Cerebellar cortex (tissue), 1 donor: ENCODE measurements at places on chromosomes 11 and 22.

- no peak for DNase-seq
Measured at GRCh38 chr11:41267451-41267850, 192.0 kb downstream of the LRRC4C start.

DNA sequence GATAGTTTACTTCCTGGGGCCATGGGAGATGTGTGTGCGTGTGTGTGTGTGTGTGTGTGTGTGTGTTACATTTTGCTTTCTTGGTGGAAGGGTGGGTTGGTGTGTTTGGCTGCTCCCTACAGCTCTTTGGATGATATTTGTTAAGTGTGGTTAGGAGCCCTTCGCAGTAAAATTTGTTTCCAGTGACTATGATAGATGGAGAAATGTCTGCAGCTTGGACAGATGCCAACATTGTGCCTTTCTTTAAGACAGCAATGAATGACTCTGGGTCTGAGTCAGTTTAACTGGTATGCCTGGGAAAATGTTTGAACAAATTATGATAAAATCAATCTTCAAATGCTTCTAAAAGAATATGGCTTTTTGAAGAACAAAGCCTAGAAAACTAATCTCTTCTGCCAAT lies 102.7 kb upstream of the TRPC6 start:
- no peak for DNase-seq

GRCh38 chr11:23836981-23837380 lies 659.9 kb upstream of the LUZP2 start:
- DNase-seq, result no peak

GRCh38 chr22:37080438-37080837 lies 28.9 kb downstream of the KCTD17 start:
- DNase-seq, result no peak

- no peak for DNase-seq
Measured at GRCh38 chr11:70473873-70474690, 75.8 kb downstream of the CTTN start.

DNA sequence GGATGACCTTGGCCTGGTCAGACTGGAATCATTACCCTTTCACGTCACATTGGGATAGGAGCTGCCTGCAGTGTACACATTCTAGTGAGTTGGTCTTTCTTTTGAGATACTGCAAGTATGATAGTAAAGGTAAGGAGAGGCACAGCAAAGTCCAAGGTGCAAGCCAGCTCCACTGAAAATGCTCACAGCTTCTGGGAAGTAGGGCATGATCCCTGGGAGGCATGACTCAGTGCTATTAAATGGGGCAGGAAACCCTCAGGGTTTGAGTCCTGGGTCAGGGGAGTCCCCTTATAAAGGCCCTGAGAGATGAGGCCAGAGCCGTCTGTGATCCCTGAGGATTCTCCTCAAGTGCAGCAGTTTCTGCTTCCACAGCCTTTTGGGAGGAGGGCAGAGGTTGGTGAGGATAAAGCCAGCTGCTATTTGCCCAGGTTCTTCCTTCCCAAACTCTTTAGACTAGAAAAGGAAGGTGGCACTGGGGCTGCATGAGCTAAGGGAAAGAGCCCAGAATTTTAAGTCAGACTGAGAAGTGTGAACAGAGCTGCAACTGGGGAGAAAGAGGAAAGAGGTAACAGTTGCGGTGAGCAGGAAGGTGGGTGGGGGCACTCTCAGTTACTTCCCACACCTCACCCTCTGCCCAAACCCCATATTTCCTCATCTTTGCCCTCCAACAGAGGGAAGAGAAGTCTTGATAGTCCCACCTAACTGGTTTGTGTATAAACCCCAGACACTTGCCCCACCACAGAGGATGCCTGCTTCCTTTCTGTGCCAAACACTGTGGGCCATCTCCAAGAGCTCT lies 14.4 kb upstream of the OR52K1 start:
- DNase-seq, result no peak

DNA sequence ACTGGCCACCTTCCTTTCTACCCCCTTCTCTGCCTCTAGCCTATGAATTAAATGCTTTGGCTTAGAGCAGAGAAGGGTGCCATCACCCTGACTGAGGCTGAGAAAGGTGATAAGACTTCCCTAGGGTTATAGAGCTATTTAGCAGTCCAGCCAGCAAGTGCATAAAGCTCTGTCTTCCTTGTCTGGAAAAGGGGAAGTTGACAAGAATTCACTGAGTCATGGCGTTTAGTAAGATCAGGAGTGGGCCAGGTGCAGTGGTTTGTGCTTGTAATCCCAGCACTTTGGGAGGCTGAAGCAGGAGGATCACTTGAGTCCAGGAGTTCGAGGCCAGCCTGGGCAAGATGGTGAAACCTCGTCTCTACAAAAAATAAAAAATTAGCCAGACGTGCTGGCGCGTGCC lies 63.1 kb downstream of the LHFPL7 start:
- no peak for DNase-seq

DNA sequence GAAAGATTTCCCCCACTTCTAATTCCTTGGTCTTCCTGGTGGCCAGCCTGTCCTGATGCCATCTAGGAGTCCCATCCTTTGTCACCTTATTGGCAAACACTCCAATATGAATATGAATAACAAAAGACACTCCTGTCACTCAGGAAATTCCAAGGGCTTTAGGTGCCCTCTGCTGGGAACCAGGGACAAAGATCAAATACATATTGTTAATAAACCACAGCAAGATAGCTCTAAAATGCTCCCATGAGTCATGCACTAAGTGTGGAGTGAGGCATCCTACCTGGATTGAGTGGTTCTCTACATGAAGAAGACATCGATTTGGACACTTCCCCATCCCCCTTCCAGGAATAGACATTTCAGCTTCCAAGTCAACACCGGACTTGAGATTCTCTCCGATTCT lies 823.6 kb downstream of the TBC1D22A start:
- DNase-seq, result no peak

- no peak for DNase-seq
Measured at GRCh38 chr11:43941257-43941994, 1.0 kb upstream of the C11orf96 start.

- DNase-seq, result no peak
Measured at GRCh38 chr22:49116486-49117120, 711.1 kb downstream of the BRD1 start.

GRCh38 chr22:48310289-48310688 lies 1517.4 kb downstream of the BRD1 start:
- no peak for DNase-seq

- DNase-seq, result no peak
Measured at GRCh38 chr11:116415095-116415494, 357.7 kb downstream of the BUD13 start.

GRCh38 chr22:47472636-47473035 lies 710.2 kb downstream of the TBC1D22A start:
- DNase-seq, result no peak

DNA sequence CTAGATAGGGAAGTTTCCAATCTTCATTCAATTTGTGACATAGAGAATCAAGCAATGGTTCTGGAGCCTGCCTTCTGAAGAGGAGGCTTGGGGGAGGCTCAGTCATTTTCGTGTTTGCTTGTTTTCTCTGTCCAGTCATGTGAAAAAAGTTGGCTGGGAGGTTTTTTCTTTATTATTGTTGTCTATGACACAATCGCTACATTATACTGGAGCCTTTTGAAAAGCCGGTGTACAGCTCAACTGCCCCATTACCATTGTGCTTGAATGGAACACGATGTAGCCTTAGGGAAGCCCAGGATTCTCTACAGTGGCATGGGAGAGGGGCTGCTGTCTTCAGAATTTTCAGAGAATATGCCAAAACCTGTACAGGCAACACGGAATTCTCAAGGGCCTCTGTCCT lies 57.9 kb upstream of the NCAM1 start:
- DNase-seq, result peak; percentile 20

DNA sequence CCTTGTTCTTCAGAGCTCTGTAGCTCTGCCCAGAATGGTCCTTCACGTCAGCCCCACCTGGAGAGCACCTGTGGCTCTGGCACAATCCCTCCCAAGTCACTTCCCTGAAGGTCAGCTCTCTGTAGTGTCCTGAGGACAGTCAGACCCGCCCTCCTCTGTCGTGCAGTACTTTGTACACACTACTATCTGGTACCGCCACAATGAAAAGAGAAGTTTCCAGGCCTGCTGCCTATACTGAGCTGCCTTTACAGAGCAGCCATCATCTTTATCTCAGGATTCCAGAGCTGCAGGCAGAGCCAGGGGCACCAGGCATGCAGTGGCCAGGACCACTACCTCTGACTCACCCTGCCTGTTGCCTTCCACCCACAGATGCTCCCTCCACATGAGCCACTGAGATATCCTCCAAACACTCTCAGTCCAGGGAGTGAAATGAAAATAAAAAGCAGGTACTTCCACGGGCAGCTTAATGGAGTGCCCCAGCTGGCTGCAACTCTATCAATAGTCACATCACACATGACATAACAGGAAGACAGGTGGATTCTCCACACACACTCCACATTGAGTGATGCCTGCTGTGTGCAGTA lies 7.3 kb downstream of the PACSIN2 start:
- DNase-seq, result no peak

GRCh38 chr11:27296497-27296896 lies 66.5 kb downstream of the CCDC34 start:
- peak; percentile 73 for DNase-seq

- DNase-seq, result no peak
Measured at GRCh38 chr11:34160049-34160721, 54.8 kb downstream of the NAT10 start.

- DNase-seq, result no peak
Measured at GRCh38 chr11:47327025-47327424, 25.5 kb downstream of the MYBPC3 start.

GRCh38 chr11:36567694-36568093 lies at the start of gene RAG1:
Gene RAG1 (plus strand): TSS chr11:36568007. CDS start chr11:36573305, 5,298 bp downstream.
- DNase-seq, result no peak

- no peak for DNase-seq
Measured at GRCh38 chr11:106482917-106483785, 405.7 kb downstream of the AASDHPPT start.

GRCh38 chr11:75811485-75811884 lies 3.5 kb upstream of the UVRAG start:
- DNase-seq, result no peak

DNA sequence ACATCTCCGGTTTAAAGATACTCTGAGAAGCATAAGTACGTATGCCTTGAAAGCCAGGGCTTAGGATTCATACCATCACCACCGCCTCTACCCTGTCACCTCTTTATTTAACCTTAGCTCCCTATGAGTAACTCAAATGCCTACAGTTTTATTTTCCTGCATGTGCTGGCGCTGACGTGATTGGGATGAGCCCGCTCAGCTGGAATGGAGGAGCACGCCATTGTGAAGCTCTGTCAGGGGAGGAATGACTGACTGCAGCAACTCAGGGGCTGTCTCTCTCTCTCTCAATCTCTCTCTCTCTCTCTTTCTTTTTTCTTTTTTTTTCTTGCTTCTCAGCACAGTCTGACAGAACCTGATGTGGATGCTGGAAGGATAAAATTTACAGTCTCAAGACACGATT lies 12.4 kb downstream of the CAVIN3 start:
- no peak for DNase-seq

- no peak for DNase-seq
Measured at GRCh38 chr11:14258221-14258935, 100.6 kb downstream of the RRAS2 start.

- DNase-seq, result peak; percentile 58
Measured at GRCh38 chr11:8593935-8594909, at the start of gene STK33. Gene STK33 (minus strand): TSS chr11:8594228. CDS start chr11:8474905, 119,323 bp downstream.

- DNase-seq, result no peak
Measured at GRCh38 chr11:74392256-74392655, 6.0 kb downstream of the PGM2L1 start.

DNA sequence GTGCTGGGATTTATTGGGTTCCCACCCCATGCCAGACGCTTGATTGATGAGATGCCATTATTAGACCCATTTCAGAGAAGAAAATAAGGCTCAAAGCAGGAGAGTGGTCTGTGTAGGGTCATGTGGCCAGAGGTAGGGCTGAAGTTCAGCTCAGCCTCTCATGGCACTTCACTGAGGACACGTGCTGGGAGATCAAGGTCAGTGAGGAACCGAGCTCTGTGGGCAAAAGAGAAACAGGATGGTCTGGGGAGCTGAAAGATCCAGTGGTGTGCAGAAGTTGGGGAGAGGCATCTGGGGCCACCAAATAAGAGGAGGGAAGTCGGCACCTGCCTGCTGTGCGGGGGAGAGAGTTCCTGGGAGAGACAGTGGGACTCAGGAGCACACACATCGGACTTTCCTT lies 19.6 kb downstream of the RHOD start:
- DNase-seq, result no peak

- peak; percentile 61 for DNase-seq
Measured at GRCh38 chr11:62556875-62557631, 10.4 kb upstream of the AHNAK start.

GRCh38 chr22:42077486-42078125 lies 1.9 kb upstream of the SMDT1 start:
- peak; percentile 42 for DNase-seq

- no peak for DNase-seq
Measured at GRCh38 chr11:85742873-85743275, 56.9 kb upstream of the CCDC89 start.

- DNase-seq, result no peak
Measured at GRCh38 chr11:13013054-13013488, 4.0 kb downstream of the RASSF10 start.
